ENCODE measurements at places on chromosomes 2 and 18. TPM values are rescaled to one million over a fixed set of nuclear protein-coding genes. Genes with fewer than 3 reads are reported as not detected.

ATP8B1 gene
- polyA plus RNA-seq = 68.2 TPM

C2orf15 gene
- 7.5 TPM for polyA plus RNA-seq

HOXD13 gene
- polyA plus RNA-seq = not detected

CTDP1 gene
- polyA plus RNA-seq = 12.9 TPM

MXD1 gene
- polyA plus RNA-seq = 40.4 TPM

DSC2 gene
- 65.2 TPM for polyA plus RNA-seq

DNA sequence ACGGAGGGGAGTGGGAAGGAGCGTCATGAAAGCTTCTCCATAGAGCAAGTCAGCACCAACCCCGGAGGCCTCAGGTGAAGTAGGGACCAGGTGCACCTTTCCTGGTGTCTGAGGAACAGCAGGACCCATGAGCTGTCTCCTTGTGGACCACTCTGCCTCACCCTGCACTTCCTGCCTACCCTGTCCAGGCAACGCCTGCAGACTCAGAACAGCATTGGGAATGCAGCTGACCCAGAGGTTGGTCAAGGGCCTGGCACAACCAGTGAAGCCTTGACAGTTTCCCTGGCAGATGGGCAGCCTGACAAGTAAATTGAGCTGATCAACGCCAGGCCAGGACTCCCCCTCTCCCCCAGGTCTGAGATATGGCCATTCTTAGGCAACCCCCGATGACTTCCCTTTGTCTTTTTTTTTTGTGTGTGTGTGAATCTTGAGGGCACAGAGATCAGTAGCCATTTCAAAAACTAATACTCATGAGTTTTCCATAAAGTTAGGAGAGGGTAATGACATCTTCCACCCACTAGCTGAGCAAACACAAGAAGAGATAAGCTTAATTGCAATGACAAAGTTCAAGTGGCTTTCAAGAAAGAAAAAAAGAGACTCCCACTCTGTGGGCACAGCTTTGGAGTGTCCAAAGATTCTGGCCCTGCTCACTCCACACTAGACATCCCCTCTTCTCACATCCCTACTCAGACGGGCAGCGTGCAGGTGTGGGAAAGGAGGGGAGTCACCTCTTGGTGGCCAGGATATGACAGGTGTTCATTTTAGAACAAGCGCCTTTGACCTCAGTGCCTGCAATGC is 3.5 kb upstream of the FABP1 start:
- DNase-seq = peak; percentile 89

- DNase-seq = no peak
These were observed 423.4 kb downstream of the ZEB2 start for GRCh38 chr2:144096531-144096930.

DNA sequence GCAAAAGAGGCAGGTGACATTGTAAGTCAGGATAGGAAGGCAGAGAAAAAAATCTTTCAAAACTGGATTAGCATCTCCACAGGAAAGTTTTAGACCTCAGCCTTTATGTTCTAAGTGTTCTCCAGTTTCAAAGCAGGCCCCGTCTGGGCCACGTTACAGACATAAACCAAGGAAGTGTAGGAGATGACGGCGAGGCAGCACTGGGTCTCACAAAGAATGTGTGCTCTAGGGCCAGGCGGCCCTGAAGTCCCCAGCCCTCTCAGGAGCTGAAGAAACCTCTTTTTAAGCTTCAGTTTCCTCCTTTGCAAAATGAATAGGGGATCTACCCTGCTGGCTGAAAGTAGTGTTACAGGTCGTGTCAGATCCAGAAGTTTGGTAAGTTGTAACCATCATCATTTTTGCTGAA is 81.7 kb downstream of the SPRED2 start:
- DNase-seq = no peak

DNA sequence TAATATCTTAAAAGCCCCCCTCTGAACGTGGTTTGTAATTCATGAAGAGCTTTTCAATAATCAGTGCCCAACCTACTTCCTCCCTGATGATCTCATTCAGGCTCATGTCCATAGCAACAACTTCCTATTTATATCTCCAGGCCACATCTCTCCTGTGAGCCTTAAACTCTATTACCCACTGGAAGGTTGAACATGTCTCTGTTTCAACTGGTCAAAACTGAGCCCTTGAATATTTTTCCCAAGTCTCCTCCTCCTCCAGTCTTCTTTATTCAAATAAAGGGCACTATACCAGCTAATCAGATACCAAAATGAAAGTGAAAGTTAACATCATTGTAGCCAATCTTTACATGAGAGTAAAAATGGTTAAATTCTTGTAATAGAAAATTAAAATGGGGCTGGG is 63.7 kb upstream of the ITGA4 start:
- DNase-seq = peak; percentile 24

DNA sequence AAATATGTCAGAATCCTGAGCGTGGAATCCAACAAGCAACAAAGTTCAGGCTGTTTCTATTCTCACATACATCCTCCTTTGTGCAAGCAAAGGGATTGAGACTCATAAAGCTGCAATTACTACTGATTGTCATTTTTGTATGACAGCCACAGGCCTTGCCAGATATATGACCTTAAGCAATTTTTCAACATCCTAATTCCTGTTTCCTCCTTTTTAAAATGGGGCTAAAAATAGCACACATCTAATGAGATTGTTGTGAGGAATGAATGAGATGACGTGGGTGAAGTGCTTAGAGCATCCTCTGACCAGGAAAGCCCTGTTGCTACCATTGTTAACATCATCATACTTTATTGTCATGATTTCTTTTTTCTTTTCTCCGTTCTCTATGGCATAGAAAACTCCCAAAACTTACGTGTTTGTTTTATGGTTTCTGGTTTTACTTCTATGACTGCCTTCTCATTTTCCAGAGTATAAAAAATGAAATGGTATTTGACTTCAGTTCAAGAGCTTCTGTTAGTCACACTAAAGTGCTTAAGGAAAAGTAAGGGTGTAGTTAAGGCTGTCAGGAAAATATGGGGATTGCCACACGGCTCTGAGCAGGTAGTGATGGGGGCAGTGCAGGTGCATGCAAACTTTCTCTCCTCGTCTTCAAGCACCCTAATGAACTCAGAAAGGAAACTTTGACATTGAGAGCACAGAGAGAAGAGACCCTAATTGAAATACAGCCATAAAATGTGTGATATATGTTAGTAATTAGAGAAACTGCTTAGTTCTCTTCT is 590.6 kb upstream of the NETO1 start:
- no peak for DNase-seq

Measured in large intestine (tissue), 12 donors.